ENCODE measurements at places on chromosomes 4 and X. TPM values are rescaled to one million over a fixed set of nuclear protein-coding genes. Genes with fewer than 3 reads are reported as not detected.

MOB1B gene
- 21.4 TPM for total RNA-seq

KLHL13 gene
- 11.1 TPM for total RNA-seq

DNA sequence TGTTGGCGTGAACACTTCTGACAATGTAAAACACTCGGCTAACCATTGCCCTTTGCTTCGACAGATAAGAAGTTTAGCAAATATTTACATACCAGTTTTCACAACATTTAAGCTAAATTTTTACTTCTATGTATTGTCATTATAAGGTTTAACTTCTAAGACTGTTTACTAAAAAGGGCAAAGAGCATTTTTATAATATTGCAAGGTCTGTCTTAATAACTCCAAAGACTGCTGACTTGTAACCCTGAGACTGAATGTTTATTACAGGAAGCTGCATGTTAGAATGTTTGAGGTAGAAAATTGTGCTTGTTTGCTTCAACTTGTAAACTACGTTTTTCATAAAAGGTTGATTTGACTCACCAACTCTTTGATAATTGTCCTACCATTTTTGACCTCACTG is 213.2 kb upstream of the RPS6KA3 start:
- DNase-seq = no peak

GRCh38 chr4:152106113-152106763 is 345.4 kb upstream of the GATB start:
- DNase-seq = peak; percentile 81

- no peak for DNase-seq
These were observed 5.8 kb downstream of the CMC4 start for GRCh38 chrX:155065035-155065734.

BTC gene
- 56.3 TPM for total RNA-seq

DNA sequence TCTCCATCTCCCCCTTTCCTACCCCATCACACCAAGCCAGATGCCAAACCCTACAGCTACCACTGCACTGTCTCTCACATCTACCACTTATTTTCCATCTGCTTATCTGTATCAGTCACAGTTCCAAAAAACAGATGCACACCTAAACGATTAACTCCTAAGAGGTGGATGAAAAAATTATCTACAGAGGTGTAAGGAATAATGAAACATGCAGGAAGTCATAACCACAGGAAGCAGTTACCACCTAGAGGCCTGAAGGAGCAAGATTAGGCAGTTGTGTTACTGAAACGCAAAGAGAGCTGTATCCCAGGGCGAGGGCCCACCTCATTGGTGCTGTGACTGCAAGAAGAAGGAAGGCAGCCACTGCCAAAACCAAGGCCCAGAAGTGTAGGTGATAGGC is 87.8 kb upstream of the FAM241A start:
- DNase-seq = no peak

DNA sequence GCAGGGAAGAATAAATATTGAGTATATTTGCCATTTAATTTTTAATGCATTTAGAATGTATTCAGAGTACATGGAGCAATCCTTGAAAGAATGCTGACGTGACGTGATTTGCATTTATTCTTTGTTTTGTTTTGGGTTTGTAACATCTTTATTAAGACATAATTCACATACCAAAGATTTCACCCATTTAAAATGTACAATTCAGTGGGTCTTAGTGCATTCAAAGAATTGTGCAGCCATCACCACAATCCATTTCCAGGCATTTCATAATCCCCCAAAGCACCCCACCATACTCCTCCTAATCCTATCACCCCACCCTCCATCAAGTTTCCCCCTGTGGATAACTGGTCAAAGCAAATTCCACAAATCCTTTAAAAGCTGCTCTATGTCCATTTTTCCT is 87.4 kb downstream of the FAM9B start:
- no peak for DNase-seq

SH2D1A gene
- total RNA-seq = 0.14 TPM

GRCh38 chrX:69372435-69372834 is 131.7 kb upstream of the NALF2 start:
- DNase-seq = no peak

- no peak for DNase-seq
These were observed 20.0 kb upstream of the TMPRSS11A start for GRCh38 chr4:67983333-67983732.

DNA sequence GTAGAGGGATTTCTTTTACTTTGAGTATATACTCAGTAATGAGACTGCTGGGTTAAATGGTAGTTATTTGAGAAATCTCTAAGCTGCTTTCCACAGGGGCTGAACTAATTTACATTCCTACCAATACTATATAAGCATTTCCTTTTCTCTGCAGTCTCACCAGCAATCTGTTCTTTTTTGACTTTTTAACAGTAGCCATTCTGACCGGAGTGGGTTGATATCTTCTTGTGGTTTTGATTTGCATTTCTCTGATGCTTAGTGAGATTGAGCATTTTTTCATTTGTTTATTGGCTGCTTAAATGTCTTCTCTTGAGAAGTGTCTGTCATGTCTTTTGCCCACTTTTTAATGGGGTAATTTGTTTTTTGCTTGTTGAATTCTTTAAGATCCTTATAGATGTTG is 43.3 kb downstream of the SPCS3 start:
- DNase-seq = no peak

DNA sequence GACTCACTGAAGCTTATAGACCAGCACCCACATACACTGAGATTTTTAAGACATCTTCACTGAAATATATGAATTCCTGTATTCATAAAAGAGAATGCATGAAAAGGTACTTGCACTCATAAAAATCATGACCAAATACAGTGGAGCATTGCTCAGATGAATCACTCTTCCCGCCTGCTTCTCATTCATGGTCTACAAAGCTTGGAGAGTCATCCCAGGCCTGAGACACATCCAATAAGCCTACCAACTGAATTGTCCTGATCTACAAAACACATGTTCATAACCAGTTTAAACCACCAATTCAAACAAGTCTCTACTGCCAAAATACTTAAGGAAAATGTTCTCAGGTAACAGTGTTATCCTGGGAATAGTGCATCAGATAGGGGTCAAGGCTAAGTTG is 38.1 kb downstream of the PROM1 start:
- DNase-seq = no peak

NAP1L3 gene
- 8.6 TPM for total RNA-seq

CYLC1 gene
- not detected for total RNA-seq

DNA sequence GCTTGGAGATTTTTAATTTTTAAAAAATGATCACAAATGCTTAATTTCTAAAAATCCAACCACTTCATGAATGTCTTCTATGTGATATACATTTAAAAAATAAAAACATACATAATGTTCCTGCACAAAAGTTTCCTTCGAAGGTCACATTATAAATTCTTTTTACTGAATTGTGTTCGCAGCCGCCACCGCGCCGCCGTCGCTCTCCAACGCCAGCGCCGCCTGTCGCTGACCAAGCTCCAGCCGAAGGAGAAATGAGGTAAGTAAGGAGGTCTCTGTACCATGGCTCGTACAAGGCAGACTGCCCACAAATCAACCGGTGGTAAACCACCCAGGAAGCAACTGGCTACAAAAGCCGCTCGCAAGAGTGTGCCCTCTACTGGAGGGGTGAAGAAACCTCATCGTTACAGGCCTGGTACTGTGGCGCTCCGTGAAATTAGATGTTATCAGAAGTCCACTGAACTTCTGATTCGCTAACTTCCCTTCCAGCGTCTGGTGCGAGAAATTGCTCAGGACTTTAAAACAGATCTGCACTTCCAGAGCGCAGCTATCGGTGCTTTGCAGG is 48.8 kb upstream of the NEUROG2 start:
- DNase-seq = no peak

GRCh38 chrX:154457491-154458115 is 478 bp upstream of the PLXNA3 start:
- DNase-seq = no peak

TLR1 gene
- total RNA-seq = 8.7 TPM

DNA sequence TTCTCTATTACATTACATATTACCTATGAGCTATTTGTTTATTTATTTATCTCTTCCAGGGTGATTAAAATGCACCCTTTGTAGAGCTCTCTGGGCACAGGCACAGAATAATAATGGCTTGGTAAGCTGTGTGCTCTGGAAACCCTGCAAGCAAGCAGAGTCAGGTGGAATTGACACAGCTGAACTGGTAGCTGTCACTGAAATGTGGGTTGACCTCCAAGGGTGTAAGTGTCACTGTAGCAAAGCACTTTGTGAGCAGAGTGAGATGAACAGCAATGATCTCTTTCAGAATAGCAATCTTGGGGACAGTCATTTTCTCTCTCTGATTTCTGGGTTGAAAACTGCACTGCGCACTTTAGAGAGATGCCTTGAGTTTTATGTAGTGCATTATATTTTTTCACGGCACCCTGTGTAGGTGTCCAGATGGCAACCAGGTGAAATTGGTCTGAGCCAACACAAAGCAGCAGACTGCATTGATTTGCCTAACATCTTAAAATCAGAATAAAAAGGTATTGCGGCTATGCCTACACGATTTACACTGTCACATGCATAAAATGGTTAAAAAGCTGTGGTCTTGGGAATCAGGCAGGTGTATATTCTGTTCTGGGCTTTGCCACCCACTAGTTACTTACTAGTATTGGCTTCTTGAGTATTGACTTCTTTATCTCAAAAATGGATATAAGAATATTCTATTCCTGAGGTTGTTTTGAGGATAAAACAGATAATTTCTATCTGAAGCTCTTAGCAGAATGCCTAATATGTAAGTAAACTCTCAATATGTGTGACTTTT is 450.3 kb downstream of the RAPGEF2 start:
- no peak for DNase-seq

GRCh38 chrX:437661-438390 is 51.1 kb upstream of the PPP2R3B start:
- DNase-seq = peak; percentile 15

RAB9B gene
- total RNA-seq = 18.8 TPM

TBC1D9 gene
- total RNA-seq = 7.9 TPM

DNA sequence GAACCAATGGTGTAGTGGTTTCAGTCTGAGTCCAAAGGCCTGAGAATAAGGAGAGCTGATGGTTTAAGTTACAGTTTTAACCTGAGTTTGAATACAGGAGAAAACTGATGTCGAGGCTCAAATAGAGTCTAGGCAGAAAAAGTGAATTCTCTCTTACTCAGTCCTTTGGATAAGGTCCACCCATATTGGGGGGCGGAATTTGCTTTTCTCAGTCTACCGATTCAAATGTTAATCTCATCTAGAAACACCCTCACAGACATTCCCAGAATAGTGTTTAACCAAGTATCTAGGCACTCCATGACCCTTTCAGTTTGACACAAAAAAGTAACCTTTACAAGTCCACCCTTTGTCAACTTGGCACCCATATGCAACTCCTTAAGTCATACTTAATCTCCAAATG is 216.0 kb downstream of the GRID2 start:
- DNase-seq = no peak

- DNase-seq = no peak
These were observed 80.0 kb upstream of the MSX1 start for GRCh38 chr4:4779486-4779885.

TDO2 gene
- total RNA-seq = 0.49 TPM

DNA sequence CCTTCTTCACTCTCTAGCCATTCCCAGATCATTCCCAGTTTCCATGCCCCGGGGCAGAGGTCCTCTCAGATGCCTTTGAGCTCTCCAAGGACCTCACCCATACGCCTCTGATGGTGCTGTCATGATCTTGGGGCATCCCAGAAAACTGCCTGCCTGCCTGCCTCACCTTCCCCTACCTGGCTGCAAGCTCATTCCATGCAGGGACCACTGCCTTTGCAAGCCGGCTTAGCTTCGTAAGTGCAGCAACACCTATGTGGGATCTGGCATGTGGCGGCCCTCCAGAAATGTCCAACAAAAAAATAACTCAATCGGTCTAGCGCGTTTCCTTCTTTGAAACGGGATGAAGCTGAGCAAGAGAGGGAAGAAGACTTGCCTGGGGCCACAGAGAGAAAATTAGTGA is 53.0 kb downstream of the C4orf50 start:
- DNase-seq = no peak

IL21 gene
- total RNA-seq = not detected

- DNase-seq = no peak
These were observed 92.4 kb downstream of the SLITRK2 start for GRCh38 chrX:145910017-145910416.

RAB41 gene
- not detected for total RNA-seq

PCSK1N gene
- total RNA-seq = 4.1 TPM

- no peak for DNase-seq
These were observed 7.5 kb upstream of the HAUS7 start for GRCh38 chrX:153477901-153478300.

GYPB gene
- not detected for total RNA-seq

DNA sequence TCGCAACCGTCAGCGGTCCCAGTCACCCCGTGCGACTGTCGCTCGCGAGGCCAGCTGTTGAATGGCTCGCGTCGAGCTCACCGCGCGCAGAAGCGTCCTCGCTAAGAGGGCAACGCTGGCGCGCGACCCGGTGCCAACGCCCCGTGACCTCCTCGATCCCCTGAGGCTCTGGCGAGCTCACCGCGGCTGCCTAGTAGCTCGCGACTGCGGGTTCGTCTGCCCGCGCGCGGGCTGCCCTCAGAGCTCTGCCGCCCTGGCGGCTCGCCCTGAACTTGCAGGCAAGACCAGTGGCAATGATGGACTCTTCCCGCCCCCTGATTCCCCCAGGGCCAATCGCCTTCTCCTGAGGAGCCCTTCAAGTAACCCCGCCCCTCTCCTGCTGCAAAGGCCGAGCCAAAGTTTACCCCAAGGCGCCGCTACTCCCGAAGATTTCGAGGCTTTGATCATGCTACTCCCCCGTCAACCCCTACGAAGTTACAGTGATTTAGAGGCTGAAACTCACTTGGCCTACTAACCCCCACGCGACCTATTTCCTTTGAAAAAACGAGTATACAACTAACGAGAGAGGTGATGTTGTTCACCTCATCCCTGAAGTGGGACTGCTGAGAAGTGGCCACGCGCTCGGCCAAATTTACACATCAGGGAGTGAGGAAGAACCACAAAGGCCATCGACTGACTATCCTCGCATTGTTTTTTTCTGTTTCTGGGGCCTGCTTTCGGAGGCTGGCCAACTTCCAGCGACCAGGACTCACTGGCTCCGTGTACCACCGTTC is 37.5 kb downstream of the PGRMC1 start:
- peak; percentile 70 for DNase-seq

- peak; percentile 71 for DNase-seq
These were observed 30.4 kb downstream of the DDX60L start for GRCh38 chr4:168449719-168450452.

TIGD2 gene
- 1.4 TPM for total RNA-seq

DNA sequence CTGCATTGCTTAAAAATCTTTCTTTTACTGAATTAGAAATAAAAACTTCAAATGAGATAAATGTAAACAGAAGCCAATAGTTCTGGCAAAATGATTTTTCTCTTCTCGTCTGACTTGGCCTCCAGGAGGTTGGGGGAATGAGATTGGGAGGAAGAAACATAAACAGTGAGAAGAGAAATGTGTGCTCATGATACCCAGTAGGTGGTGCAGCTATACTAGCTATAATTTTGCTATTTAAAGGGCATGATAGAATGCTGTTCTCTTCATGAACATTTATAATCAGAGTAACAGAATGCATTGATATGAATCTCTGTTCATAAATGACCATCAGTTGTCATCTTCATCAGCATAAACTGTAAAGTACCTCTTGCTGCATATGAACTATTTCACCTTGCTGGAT is 85.5 kb downstream of the TACR3 start:
- DNase-seq = no peak

- DNase-seq = no peak
These were observed 66.0 kb downstream of the GABRA2 start for GRCh38 chr4:46323891-46324416.

GRCh38 chr4:100894339-100894870 is 376.6 kb upstream of the EMCN start:
- no peak for DNase-seq

CCDC110 gene
- total RNA-seq = 9.3 TPM

- DNase-seq = no peak
These were observed 562.3 kb upstream of the NDST4 start for GRCh38 chr4:115675719-115676118.
